ENCODE measurements at places on chromosomes 1 and 21.

DNA sequence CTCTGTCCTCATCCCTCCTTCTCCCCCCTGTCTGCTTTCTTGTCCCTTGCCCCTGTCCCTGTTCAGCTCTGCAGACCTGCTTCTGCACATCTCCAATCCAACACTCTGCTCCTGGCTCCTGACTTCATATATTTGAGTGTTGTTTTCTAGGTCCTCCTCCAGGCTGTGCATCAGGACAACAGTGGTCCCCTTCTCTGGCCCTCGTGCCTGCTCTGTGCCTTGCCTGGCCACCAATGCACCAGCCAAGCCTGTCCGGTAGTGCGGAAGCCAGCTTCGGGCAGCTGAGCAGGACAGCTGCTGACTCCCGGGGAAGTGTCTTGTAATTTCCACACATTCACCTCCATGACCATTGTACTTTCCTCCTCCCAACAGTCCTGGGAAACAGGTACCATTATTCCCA, 203.4 kb upstream of the RAB4A start:
- DNase-seq: no peak

DNA sequence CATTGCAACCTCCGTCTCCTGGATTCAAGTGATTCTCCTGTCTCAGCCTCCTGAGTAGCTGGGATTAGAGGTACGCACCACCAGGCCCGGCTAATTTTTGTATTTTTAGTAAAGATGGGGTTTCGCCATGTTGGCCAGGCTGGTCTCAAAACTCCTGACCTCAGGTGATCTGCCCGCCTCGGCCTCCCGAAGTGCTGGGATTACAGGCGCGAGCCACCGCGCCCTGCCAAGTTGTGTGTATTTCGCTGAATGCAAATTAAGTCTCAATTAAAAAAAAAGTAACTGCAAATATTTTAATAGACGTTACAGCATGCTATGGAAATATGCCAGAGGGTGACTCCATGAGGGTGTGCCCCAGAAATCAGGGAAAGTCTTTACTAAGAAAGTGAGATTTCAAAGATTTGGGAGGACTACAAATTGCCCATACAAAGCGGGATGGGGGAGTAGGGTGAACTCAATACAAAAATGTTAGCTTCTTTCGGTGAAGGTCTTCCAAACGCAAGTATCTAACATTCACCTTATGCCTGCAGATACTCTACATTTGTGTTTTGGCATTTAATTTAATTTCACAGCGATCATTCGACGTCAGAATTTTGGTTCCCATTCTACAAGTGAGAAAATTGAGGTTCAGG, 85.6 kb downstream of the NKAIN1 start:
- no peak for DNase-seq

DNA sequence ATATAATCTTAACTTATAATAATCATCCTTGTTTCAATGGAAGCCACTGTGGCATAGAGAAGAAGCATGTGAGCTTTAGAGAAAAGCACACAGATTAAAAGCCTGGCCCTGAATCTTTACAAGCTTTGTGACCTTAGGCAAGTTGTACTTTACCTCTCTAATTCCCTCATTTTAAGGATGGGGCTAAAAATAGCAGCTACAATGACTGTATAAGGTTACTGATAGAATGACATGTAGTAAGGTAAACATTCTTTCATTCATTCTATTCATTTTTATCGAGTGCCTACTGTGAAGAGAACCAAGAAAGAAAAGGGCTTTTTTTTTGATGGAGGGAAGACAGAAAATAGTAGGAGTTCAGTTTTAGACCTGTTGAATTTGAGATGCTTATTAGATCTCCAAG, 25.6 kb downstream of the CDKN2C start:
- no peak for DNase-seq

- DNase-seq: no peak
These were observed 130.9 kb downstream of the CD247 start for GRCh38 chr1:167387251-167387910.

DNA sequence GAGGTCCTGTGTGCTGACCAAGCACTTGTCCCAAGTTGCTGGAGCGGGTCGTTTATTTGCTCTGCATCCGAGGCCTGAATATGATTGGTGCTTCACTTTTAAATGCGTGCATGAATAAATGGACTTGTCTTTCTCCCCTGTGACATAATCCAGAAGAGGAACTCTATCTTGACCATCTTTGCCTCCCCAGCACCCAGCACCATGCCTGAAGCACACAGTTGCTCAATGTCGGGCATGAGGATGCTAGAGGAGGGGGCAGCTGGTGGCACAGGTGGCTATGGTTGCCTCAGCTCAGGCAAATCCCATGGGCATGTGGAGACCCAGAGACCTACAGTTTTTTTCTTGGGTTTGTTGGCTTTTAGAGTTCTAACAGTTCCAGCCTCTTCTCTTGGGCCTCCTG, 142.6 kb downstream of the KAZN start:
- no peak for DNase-seq
